Hepatic stellate cell (primary cell): ENCODE measurements at places on chromosomes 4 and X.
A peak's percentile ranks its signal among the peaks of the same experiment; 100 is the strongest.

DNA sequence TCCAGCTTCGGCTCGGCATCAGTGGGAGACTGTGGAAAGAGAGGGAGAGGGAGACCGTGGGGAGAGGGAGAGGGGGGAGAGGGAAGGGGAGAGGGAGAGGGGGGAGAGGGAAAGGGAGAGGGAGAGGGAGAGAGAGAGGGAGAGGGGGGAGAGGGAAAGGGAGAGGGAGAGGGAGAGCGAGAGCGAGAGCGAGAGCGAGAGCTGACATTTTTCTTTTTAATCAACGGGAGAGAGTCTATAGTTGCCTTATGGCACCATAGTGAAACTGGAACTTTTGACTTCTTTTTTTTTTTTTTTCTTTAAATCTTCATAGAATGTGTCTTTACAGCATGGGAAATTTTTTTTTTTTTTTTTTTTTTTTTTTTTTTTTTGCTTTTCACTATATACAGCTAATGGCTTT is 94.7 kb upstream of the NUDT6 start:
- DNase-seq: no peak

GRCh38 chr4:7792616-7793015 is 147.0 kb downstream of the AFAP1 start:
- no peak for DNase-seq

DNA sequence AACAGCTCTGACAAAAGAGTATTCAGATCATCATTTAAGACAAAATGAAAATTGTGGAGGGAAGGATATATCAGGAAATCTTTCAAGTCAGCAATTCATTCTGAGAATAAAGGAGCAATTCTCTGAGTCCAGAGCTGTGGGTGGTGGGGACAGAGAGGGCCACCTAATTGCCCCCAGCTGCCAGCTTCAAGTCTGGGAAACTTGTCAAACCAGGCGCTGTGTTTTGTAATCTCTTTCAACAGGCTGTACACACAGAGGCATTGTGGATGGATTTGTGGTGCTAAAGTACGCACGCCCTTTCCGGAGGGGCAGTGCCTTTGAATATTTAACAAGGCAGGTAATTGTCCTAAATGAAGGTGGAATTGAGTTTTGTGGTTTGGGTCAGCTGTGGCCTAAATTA is 591.1 kb upstream of the BOD1L1 start:
- DNase-seq: no peak

GRCh38 chrX:155434906-155435743 is 23.3 kb downstream of the F8A3 start:
- DNase-seq: no peak

- DNase-seq: no peak
Measured at GRCh38 chr4:186013419-186014186, 55.4 kb upstream of the TLR3 start.

GRCh38 chr4:7295911-7296660 is 103.7 kb downstream of the SORCS2 start:
- peak; percentile 48 for DNase-seq

- no peak for DNase-seq
Measured at GRCh38 chr4:147773261-147774184, 41.6 kb downstream of the ARHGAP10 start.

GRCh38 chr4:93718233-93718632 is 110.3 kb upstream of the ATOH1 start:
- DNase-seq: no peak

GRCh38 chr4:85715991-85716737 is 241.2 kb downstream of the ARHGAP24 start:
- no peak for DNase-seq

DNA sequence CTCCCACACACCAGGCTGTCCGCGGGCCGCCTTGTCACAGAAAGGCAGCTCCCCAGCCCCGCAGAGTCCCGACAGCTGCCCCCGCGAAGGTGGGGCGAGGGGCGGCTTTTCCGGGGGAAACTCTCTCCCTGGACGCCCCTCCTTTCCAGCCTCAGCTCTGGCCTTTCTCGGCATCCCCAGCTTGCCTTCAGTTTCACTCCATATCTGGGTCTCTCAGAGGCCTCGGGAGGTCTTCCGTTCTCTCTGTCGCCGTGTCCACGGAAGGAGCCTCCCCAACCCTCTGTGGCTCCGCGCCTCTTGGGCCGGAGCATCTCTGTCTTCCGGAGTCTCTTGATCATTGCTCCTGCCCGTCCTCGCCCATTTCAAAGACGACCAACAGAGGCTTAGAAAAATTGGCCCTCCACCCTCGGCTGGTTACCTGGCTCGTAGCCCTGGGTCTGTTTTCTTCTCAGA is 6.1 kb upstream of the MSX1 start:
- no peak for DNase-seq

- no peak for DNase-seq
Measured at GRCh38 chr4:80081566-80081965, 8.5 kb upstream of the ANTXR2 start.

GRCh38 chr4:1403591-1404572 is 2.4 kb downstream of the NKX1-1 start:
- DNase-seq: no peak

DNA sequence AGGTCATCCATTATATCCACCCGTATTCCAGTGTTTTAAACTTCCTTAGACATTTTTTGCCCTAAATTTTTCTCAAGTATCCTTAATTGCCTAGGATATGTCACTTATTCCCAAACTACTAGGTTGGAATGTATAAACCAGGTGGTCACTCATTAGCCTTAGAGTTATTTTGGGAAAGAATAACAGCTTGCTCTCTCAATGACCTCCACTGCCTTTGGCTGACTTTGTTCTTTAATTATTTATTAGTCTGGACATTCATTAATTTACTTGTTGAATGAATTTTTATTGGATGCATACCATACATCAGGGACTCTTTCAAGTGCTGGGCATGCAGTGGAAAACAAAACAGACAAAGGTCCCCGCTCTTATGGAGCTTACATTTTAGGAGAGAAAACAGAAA is 609.3 kb upstream of the IGFBP7 start:
- DNase-seq: no peak

DNA sequence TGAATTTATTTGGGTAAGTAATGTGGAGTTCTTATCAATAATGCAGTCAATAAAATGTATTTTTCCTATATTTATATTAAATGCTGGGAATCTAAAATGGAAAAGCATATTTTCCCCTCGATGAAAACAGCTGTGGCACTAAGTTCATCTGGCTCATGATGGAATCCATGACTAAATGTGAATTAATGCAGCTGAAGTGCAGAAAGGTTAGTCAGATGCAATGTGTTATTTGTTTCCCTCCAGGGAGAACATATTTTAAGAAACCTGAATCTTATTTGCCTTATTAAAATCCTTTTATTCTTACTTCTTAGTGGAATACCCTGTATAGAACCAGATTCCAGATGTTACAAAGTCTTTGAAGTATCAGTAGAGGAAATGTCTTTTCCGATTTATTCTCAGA is 247.9 kb downstream of the ARHGAP24 start:
- DNase-seq: no peak

- DNase-seq: peak; percentile 21
Measured at GRCh38 chrX:57821703-57822387, 88.4 kb downstream of the ZXDA start.

DNA sequence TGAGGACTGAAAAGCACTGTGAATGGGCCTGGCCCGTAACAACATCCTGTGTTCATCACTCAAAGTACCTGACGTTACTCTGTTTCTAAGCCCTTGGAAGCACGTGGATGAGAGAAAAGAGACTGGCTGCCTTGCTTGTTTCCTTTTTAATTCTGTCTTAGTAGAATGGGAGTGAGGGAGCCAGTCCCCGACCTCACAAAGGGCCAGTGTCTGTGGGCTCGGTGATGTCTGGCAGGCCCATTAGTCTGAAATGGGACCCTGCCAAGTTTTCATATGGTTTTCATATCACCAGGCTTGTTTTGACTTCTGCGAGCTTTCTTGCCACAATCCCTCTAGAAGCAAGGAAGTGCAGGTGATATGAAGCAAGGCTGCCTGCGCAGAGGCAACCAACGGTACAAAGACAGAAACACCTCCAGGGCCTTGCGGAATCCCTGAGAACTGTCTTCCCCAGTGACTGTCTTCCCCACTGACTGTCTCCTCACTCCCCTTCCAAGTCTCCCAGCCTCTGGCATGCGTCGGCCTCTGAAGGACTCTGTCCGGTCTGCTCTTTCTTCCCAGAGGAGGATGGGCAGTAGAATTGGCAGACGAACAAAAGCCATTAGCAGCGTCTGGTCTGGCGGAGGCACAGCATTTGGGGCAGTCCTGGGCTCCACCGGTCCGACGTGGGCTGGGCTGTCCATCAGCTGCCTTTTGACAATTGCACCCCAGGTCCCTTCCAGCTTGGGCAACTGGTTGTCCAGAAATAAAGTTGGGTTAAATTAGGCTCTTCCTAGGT is 20.2 kb upstream of the RASL11B start:
- peak; percentile 28 for DNase-seq

DNA sequence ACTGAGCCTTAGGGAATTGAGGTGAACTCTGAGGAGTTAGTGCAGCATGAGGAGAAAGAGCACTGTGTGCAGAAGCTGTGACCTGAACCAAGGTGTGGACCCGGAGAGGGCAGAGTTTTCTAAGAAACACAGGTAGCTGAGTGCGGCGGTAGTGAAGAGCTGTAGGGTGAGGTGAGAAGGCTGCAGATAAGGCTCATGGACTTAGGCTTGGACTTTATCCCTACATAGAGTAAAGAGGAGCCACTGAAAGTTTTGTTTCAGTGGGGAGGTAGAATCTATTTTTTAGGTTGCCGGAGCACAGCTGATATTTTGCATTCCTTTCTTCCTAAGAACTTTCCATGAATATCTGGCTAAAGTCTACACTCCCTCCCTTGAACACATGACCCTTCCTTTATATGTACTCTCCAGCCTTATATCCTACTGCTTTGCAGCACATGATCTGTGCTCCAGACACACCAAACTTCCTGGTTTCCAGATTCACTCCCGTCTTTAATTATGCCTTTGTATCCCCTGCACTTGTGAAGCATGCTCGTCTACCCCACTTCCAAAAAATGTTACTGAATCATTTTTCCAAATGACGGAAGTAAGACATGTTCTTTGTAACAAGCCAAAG is 10.6 kb upstream of the PGRMC2 start:
- no peak for DNase-seq

GRCh38 chr4:152956650-152957436 is 20.7 kb downstream of the FHDC1 start:
- no peak for DNase-seq

GRCh38 chrX:120742946-120743665 is 113.3 kb upstream of the C1GALT1C1 start:
- no peak for DNase-seq

DNA sequence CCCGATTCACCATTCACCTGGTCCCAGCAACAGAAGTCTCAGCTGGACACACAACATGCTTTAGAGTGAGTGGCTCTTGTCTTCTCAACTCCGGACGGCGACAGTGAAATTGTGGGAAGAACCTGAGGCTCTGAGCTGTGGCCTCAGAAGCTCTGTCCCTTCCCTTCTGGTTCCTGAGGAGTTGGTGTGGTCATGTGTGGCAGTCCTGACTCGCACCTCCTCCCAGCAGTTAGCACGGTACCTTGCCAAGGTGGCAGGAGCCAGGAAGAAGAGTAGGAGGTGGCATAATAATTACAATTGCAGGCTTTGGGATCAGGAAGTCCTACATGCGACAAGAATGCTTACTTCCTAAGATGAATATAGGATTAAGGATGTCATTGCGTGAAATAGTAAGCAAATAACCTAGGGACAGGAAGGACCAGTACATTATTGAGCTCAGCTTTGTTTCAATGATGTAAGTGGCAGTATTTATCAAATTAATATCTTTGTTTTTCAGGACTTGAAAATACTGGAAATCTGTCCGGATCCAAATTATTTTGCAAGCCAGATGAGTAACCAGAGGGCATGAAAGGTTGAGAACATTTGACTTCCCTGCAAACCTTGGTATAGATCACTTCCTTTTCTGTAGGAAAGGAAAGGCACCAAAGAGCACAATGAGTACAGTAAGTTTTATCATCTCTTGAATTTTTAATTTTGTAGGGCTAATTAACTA is 21.1 kb downstream of the RNF4 start:
- no peak for DNase-seq

GRCh38 chr4:54230484-54231418 is 1.7 kb downstream of the PDGFRA start:
- DNase-seq: peak; percentile 55

DNA sequence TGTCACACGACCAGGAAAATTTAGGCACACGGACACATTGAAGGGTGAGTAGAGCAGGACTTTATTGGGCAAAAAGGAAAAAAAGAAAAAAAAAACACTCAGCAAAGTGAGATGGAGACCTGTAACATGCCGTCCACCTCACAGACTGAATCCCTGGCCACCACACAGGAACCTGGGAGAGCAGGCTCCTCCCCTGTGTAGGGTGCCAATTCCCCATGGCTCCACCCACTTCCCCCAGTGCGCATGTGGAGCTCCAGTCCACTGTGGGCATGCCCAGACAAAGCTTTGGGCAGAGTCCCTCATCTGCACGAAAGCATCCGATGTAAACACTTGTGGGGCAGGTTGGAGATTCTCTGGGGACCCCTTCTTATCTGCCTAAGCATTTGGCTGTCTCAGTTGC is 23.6 kb upstream of the CBR4 start:
- DNase-seq: no peak

DNA sequence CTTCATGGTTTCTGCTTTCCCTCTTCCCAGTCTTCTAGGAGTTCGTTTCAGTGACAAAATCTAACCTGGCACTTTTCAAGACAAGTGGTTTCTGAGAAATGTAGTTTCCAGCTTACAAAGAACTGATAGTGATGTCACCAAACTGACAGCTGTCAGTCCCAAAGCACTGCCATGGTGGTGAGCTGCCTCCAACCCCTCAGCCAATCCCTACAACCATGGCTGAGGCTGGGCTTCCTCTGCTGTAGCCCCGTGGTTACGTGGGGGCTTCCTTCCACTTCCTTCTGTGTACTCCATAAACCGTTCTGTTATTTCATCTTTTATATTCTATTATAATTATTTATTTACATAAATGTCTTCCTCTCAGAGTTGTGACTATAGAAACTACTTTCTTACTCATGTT is 198.6 kb upstream of the AGA start:
- DNase-seq: no peak

GRCh38 chr4:163988391-163988790 is 493.9 kb downstream of the TMA16 start:
- no peak for DNase-seq

GRCh38 chr4:6910340-6910959 is 824 bp downstream of the TBC1D14 start:
- DNase-seq: no peak

GRCh38 chrX:139692908-139693307 is 15.1 kb downstream of the MCF2 start:
- DNase-seq: no peak

GRCh38 chrX:101659601-101660063 is at the start of gene ARMCX2:
TSS of gene ARMCX2 (minus strand) at chrX:101659850. CDS start at chrX:101657588, 2,262 bp downstream.
- DNase-seq: peak; percentile 47

GRCh38 chrX:7168371-7168770 is 20.4 kb upstream of the PUDP start:
- no peak for DNase-seq

- DNase-seq: no peak
Measured at GRCh38 chr4:2337896-2338295, 76.0 kb upstream of the MXD4 start.
